ENCODE measurements at places on chromosomes 4 and X.

DNA sequence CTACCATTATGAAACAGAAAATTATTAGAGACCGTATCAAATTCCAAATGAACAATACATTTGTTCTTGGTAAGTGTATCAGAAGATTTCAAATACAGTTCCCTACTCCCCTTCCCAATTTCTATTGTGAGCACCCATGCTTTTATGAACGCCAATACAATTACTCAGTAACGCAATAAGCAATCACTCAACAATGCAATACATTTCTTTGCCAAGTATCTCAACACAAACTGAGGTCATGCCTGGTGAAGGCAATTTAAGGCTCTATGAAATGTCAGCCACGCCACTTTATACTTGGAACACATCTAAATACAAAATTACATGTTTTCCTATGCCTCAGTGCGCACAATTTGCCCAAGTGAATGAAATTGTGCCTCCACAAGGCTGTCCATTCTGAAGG is 712 bp downstream of the PNPLA4 start:
- no peak for DNase-seq

- no peak for DNase-seq
Measured at GRCh38 chr4:110415041-110415440, 60.9 kb upstream of the ENPEP start.

GRCh38 chrX:77597511-77597910 is 150.3 kb downstream of the FGF16 start:
- DNase-seq: no peak

- no peak for DNase-seq
Measured at GRCh38 chr4:139732991-139733570, 67.5 kb downstream of the MGST2 start.

GRCh38 chrX:56726605-56727004 is 2.4 kb upstream of the NBDY start:
- no peak for DNase-seq

GRCh38 chr4:38894322-38894982 is 26.8 kb downstream of the FAM114A1 start:
- DNase-seq: no peak

DNA sequence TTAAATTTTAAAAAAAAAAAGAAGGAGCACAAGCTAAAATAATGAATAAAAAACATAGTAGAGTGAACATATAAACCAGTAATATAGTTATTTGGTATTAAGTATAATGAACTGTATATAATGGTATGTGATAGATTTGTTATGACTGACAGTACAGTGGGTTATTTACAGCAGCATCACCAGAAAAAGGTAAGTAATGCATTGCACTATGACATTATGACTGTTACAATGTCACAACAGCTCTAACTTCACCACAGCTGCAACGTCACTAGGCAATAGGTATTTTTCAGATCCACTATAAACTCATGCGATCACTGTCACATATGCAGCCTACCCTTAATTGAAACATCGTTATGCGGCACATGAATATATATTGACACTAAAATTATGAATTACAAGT is 72.5 kb downstream of the COX7B2 start:
- DNase-seq: no peak

DNA sequence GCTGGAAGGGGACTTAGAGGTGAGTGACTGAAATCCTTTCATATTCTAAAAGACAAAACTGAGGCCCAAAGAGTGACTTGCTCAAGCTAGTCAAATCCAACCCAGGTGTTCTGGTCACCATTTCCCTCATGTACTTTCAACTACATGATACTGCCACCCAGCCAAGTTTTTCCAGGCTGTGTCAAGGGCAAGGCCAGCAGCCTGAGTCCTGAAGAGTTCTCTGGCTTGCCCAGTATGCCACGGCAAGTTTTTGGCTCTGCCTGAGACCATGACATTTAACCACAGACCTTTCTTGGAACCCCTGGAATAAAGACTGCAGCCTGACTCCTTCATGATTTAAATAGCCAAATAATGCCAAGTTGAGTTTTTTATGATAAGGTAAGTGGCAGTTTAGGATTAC is 10.7 kb upstream of the TMEM164 start:
- no peak for DNase-seq

GRCh38 chrX:130741584-130741983 is 161.4 kb downstream of the ENOX2 start:
- no peak for DNase-seq

- no peak for DNase-seq
Measured at GRCh38 chr4:42610941-42611340, 46.0 kb downstream of the ATP8A1 start.

GRCh38 chrX:80879916-80880315 is 70.2 kb upstream of the BRWD3 start:
- DNase-seq: no peak

DNA sequence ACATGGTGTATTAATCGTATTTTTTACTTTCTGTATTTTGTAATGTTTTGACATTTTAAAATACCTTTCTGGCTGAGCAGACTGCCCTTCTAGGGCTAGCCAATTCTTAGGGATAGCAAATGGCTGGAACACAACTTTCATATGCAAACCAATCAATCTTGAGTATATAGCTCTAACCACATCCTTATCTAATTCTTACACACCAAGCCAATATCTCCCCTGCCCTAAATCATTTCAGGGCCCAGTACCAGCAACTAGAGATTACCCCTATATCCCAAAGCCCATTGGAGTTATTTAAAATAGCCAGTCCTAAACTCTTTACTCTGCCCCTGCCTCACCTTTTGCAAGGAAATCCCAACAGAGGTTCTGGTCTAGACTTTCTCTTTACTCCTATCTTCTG is 58.3 kb downstream of the INTS12 start:
- no peak for DNase-seq

GRCh38 chr4:1597021-1597931 is 86.8 kb downstream of the FAM53A start:
- DNase-seq: peak; percentile 11

DNA sequence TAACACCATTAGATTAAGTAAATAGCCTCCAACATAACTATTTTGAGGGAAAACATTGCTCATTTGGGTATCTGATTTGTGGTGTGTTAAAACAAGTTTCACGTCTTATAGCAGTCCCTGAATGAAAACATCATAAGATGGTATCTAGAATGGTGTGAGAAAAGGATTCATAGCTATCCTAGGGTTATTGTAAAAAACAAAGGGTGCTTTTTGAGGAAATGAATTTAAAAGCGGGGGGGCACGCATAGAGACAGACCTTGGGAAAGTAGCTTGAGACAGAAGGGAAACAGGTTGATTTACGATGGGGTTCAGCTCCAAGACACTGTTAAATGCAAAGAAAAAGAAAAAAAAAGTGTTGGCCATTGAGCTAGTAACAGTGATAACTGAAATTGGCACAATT is 768 bp upstream of the CXCL10 start:
- DNase-seq: no peak

DNA sequence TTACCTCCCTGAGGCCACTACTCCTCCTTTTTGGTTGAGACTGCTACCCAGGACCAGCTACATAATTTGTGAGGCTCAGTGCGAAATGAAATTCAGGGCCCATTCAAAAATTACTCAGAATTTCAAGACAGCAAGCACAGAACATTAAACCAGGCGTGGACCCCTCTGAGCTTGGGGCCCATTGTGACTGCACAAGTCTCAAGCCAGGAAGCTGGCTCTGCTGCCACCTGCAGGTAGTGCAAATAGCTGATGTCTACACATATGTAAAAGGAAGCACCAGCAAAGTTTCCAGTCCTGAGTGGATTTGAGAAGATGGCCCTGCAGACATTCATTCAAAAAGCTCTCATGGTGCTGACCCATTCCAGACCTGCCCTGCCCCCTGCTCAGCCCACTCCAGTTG is 213.4 kb upstream of the LNX1 start:
- DNase-seq: no peak

- DNase-seq: no peak
Measured at GRCh38 chr4:181173046-181173445, 1070.2 kb upstream of the TENM3 start.

DNA sequence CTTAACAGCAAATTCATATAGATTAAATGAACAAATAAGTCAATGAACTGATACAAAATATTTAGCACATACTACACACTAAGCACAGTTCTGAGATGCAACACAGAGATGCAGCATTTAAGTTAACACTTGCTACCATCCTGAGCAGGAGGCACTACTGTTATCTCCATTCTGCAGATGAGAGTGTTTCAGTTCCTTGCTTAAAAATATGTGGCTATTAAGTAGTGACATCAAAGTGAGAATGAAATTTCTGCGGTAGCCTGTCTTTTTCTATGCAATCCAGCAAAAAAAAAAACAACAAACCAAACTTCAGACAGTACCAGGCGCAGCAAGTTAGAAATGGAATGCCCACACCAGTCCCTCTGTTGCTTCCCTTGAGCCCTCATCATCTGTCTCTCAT is 90.8 kb downstream of the SHISA3 start:
- no peak for DNase-seq

- no peak for DNase-seq
Measured at GRCh38 chrX:127708155-127708554, 344.0 kb downstream of the ACTRT1 start.

DNA sequence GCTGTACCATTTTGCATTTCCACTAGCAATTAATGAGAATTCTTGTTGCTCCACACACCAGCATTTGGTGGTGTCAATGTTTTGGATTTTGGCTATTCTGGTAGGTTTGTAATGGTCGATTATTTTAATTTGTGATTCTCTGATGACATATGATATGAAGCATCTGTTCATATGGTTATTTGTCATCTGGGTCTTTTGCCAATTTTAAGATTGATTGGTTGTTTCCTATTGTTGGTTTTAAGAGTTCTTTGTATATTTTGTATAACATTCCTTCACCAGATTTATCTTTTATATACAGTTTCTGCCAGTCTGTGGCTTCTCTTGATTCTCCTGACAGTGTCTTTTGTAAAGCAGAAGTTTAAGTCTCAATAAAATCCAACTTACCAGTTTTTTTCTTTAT is 18.5 kb upstream of the BDH2 start:
- no peak for DNase-seq

GRCh38 chrX:49976682-49977197 is 54.3 kb downstream of the CLCN5 start:
- DNase-seq: no peak

GRCh38 chrX:148593987-148594386 is 93.6 kb downstream of the AFF2 start:
- DNase-seq: no peak

DNA sequence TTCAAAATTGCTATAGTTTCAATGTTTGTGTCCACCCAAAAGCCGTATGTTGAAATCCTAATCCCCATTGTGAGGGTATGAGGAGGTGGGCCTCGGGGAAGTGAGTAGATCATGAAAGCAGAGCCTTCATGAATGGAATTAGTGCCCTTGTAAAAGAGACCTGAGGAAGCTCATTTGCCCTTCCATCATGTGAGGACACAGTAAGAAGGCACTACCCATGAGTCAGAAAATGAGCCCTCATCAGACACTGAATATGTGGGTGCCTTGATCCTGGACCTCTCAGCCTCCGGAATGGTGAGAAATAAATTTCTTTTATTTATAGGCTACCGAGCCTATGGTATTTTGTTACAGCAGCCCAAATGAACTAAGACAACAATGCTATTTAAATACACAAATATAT is 57.7 kb upstream of the EFHC2 start:
- no peak for DNase-seq

GRCh38 chr4:17613761-17614415 is 553 bp upstream of the MED28 start:
- peak; percentile 22 for DNase-seq

GRCh38 chrX:38989076-38989475 is 187.8 kb downstream of the MID1IP1 start:
- DNase-seq: no peak

DNA sequence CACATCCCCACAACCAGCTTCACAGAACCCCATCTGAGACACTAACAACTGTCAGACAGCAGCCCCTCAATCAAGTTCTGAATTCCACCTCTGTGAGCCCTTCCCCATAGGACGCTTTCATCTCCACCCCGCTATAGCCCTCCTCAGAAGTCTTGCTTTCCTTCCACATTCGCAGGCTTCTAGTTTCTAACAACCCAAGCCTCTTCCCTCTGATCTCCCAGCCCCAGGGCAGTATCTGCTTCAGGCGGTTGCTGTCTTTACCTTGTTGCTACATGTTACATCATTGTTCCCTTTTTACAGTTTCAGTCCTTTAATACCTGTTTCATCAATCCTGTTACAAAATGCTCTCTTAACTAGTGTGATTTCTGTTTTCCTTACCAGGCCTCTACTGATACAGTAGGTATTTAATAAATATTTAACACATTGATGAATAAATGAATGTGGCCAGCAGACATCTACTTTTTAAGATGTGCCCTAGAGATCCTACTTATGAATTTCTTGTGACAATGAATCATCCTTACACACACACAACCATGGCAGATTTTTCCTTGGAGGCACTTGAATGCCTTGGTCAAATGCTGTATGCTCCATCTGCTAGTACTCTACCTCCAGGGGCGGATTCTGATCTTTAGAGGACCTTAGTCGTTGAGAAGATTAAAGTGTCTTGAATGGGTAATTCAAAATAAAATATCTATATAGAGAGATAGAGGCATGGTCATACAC is 164.7 kb upstream of the SLIT2 start:
- DNase-seq: no peak

GRCh38 chr4:24373704-24374103 is 210.7 kb downstream of the DHX15 start:
- DNase-seq: no peak

- no peak for DNase-seq
Measured at GRCh38 chr4:169212981-169213380, 57.8 kb downstream of the SH3RF1 start.

DNA sequence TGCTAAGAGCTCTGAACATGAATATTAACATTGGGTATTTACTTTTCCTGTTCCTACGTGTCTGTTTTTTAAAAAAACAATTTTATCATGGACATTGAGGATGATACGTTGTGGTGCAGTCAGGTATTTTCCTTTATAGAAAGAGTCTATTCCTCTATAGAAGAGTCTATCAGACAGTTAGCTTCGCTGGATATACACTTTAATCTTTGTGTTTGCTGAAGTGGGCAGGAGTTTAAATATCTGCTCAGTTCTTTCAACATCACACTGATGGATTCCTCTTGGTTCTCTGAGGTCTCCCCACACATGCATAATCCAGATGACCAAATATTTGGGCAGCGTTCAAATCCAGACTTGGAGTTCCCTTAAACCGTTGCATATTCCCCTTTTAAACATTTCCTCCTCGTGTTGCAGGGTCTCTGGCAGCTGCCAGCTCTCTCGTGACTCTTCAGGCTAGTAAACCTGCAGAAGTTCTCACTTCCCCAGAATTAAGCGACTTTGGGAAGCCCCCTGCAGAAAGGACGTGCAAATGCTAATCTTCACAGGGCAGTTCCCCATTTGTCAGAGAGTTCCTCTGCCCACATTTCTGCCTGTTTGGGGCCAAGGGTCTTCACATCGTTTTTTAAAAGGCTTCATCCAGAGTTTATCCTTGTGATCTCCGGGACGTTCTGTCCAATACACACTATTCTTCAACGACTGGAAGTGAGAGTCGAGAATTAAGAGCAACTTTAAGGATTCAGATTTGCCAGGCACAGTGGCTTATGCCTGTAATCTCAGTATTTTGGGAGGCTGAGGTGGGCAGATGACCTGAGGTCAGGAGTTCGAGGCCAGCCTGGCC is 20.5 kb upstream of the DHRSX start:
- no peak for DNase-seq

All from activated CD8-positive, alpha-beta memory T cell treated with anti-CD3 and anti-CD28 coated beads, Interleukin-2, amount 50 U/mL, for 4 hours (primary cell).